ENCODE measurements at places on chromosomes 6 and 20. TPM values are rescaled to one million over a fixed set of nuclear protein-coding genes. Genes with fewer than 3 reads are reported as not detected.

DNA sequence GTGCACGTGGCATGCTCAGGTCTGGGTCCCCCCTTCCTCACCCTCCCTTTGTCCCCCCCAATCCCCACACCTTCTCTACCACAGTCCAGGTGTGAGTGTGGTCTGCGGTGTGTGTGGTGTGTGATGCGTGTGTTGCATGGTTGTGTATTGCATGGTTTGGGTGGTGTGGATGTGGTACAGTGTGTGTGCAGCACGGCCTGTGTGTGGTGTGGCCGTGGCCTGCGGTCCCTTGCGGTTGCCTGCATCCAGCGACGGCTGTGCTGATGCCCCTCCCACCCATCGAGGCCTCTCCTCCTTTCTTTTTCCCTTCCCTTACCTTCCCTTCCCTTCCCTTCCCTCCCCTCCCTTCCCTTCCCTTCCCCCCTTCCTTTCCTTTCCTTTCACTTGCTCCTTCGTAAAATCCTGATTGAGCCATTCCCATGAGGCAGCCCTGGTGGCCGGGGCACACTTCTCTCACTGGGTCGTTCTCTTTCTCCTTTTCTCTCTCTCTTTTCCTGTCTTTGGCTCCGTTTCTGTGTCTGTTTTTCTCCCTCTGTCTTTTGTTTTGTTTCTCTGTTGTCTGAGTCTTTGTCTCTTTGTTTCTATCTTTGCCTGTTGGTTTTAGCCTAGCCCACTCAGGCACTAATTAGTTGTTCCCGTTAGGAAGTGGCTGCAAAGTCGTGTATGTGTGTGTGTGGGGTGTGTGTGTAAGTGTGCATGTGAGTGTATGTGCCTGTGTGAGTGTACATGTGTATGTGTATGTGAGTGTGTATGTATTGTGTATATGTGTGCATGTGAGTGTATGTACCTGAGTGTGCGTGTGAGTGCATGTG, 65.7 kb downstream of the SRC start:
- DNase-seq = no peak
- no peaks in the 10 kb centered on the region for H3K36me3 ChIP-seq
- peaks cover 3% of the 10 kb centered on the region for H3K4me1 ChIP-seq
- H3K4me3 ChIP-seq = peak overlapping the region; percentile 46
- H3K27me3 ChIP-seq = peaks cover 21% of the 10 kb centered on the region

Gene MYH7B
- 0.56 TPM for total RNA-seq

Gene ID4
- 27.8 TPM for total RNA-seq

Gene LBP
- total RNA-seq = not detected

DNA sequence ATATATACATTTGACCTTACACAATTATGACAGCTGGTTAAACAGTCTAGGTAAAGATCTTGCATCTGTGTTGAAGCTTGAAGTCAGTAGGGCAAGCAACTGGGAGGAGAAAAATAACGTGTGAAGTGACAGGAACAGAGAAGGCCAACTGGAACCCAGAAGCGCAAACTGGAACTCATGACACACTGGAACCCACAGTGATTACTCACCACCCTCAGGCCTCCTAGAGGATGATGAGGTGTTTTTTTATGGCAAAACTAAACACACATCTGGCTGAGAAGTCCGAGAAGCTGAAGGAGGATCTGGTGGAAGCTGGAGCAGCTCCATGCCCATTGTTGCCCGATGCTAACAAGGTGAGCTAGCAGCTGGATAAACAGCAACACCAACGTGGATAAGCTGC, 108.1 kb downstream of the TMEM200A start:
- no peaks in the 10 kb centered on the region for H3K36me3 ChIP-seq
- H3K4me1 ChIP-seq = no peaks in the 10 kb centered on the region
- no peak overlapping the region for H3K4me3 ChIP-seq
- no peak overlapping the region for H3K27ac ChIP-seq
- no peaks in the 10 kb centered on the region for H3K27me3 ChIP-seq
- no peak for DNase-seq

DNA sequence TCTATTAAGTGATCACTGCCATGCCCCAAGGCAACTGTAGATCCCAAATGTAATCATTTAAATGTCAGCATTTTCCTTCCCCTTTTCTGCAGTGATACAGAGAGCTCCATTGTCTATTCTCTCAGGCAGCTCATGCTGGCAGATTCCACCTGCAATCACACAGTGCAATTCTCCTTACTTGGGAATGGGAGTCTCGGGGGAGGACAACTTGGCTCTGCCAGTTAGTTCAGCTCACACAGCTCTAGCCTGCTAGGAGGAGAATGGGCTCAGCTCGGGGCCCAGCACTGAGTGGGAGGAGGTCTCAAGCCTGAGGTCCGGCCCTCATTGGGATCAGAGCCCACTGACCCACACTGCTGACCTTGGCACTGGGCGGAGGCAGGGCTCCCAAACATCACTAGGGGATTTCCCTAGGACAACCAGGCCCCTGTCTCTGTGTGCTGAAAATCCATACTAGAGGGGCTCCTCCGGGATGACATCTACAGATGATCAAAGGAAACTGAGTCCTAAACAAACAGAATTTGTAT, 109.2 kb upstream of the ASF1A start:
- no peak overlapping the region for H3K27ac ChIP-seq
- no peak overlapping the region for H3K4me3 ChIP-seq
- no peaks in the 10 kb centered on the region for H3K27me3 ChIP-seq
- H3K36me3 ChIP-seq = no peaks in the 10 kb centered on the region
- DNase-seq = no peak
- H3K4me1 ChIP-seq = peaks cover 34% of the 10 kb centered on the region

DNA sequence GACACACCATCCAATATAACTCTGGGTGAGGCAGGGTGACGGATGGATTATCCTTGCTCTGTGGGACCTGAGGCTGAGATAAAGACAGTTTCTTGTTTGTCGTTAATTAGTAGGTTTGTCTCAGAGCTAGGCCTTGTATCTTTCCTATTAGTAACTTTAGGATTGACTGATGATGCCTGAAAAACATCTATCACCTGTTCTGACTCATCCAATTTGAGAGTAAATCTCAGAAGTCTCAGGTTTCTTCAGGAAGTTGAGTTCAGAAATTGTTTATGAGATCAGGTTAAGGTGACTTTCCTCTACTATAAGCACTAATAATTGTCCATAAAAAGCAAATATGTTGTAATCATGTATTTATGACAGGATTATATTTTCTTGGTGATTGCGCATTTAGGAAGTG, 129.5 kb upstream of the SUPT3H start:
- no peak for DNase-seq
- no peaks in the 10 kb centered on the region for H3K27me3 ChIP-seq
- H3K4me3 ChIP-seq = no peak overlapping the region
- H3K27ac ChIP-seq = no peak overlapping the region

Gene KCNQ5
- total RNA-seq = 0.35 TPM

GRCh38 chr6:130377915-130378314, 12.1 kb downstream of the TMEM200A start:
- H3K4me1 ChIP-seq = no peaks in the 10 kb centered on the region
- H3K4me3 ChIP-seq = no peak overlapping the region
- no peak overlapping the region for H3K27ac ChIP-seq
- no peaks in the 10 kb centered on the region for H3K36me3 ChIP-seq
- no peak for DNase-seq
- H3K27me3 ChIP-seq = no peaks in the 10 kb centered on the region

GRCh38 chr20:63172726-63173125, 43.2 kb downstream of the YTHDF1 start:
- no peaks in the 10 kb centered on the region for H3K36me3 ChIP-seq
- peaks cover 61% of the 10 kb centered on the region for H3K27me3 ChIP-seq
- DNase-seq = no peak
- H3K4me3 ChIP-seq = no peak overlapping the region
- peaks cover 9% of the 10 kb centered on the region for H3K4me1 ChIP-seq

DNA sequence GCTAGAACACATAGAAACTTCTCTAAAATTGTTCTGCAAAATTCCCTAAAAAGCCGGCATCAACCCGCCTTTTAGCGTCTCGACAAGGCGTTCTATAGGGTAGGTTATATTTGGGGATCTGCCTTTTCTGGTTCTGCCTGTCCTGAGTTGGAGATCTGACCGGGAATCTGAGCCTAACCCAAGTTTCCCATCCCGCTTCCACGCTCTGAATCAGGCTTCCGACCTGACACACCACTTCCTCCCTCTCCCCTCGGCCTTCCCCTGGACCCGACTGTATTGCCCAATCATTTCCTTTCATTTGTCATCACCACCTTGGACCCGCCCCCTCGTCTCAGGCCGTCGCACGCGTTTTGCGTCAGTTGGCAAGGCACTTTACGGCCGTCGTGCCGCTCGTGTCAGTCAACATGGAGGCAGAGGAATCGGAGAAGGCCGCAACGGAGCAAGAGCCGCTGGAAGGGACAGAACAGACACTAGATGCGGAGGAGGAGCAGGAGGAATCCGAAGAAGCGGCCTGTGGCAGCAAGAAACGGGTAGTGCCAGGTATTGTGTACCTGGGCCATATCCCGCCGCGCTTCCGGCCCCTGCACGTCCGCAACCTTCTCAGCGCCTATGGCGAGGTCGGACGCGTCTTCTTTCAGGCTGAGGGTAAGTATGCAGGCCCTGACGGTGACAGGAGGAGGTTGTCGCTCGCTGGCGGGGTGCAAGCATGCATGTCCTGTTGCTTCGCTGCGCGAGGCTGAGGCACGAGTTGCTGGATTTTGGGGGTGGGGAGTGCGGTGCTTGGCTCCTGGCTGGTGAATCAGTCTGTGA, at the start of gene ABT1:
Gene ABT1, plus strand, starts transcription at position 375 of the 810 bp plus-strand sequence. Its CDS starts 30 bp downstream, at position 405.
- peaks cover 20% of the 10 kb centered on the region for H3K27me3 ChIP-seq
- H3K4me1 ChIP-seq = peaks cover 19% of the 10 kb centered on the region
- peak within 1 kb of the TSS; percentile 91 for H3K4me3 ChIP-seq
- peaks cover 27% of the 10 kb centered on the region for H3K36me3 ChIP-seq

- H3K36me3 ChIP-seq = no peaks in the 10 kb centered on the region
- H3K4me1 ChIP-seq = no peaks in the 10 kb centered on the region
- H3K27ac ChIP-seq = no peak overlapping the region
- no peaks in the 10 kb centered on the region for H3K27me3 ChIP-seq
Measured at GRCh38 chr6:154682633-154683125, 50.5 kb upstream of the SCAF8 start.

GRCh38 chr6:34894693-34895092, 5.6 kb downstream of the ANKS1A start:
- peaks cover 30% of the 10 kb centered on the region for H3K4me1 ChIP-seq
- no peak overlapping the region for H3K27ac ChIP-seq
- H3K27me3 ChIP-seq = no peaks in the 10 kb centered on the region
- no peak for DNase-seq
- H3K36me3 ChIP-seq = no peaks in the 10 kb centered on the region
- H3K4me3 ChIP-seq = no peak overlapping the region

Gene EPHA7
- total RNA-seq = 0.86 TPM

Gene OPRM1
- total RNA-seq = not detected

DNA sequence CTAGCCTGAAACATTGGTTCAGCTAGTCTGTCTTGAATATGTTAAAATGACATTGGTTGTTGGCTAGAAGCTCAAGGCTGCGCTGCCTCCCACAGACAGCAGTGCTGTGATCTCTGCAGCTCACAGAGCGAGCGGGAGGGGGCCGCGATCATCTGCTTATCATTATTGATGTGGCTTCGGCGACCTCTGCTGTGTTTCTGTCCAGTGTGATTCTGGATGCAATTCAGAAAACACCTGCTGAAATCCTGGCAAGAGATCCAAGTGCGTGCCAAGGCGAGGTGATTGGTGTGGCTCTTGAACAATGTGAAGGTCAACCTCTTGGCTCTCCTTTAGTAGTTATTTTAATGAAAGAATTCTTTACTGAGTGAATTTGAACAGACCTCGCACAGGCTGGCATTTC, 142.3 kb upstream of the SASH1 start:
- no peak for DNase-seq
- H3K36me3 ChIP-seq = no peaks in the 10 kb centered on the region
- H3K27ac ChIP-seq = no peak overlapping the region
- no peaks in the 10 kb centered on the region for H3K27me3 ChIP-seq
- peaks cover 9% of the 10 kb centered on the region for H3K4me1 ChIP-seq

Gene LY6G6C
- total RNA-seq = not detected

DNA sequence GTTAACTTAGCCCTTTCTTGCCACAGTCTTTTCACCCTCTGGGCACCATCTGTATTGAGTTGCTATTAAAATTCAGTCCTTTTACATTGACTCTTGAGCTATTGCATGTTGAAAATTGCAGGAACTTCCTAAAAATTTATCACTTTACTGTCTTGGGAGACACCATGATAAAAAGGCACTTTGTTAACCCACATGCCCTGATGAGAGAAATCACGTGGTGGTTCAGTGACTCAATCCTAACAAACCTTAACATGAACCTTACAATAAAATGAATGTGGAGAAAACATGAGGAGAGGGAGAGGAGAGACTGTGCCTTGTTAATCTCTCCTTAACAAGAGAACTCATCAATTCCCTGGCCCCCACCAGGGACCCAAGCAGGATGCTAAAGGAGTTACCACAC, 30.8 kb downstream of the GSTA4 start:
- H3K27me3 ChIP-seq = no peaks in the 10 kb centered on the region
- no peaks in the 10 kb centered on the region for H3K4me1 ChIP-seq
- H3K36me3 ChIP-seq = no peaks in the 10 kb centered on the region
- H3K27ac ChIP-seq = no peak overlapping the region
- DNase-seq = no peak

Gene DDR1
- total RNA-seq = 80.9 TPM

GRCh38 chr6:158610319-158610968, 34.1 kb downstream of the DYNLT1 start:
- no peaks in the 10 kb centered on the region for H3K27me3 ChIP-seq
- peaks cover under 1% of the 10 kb centered on the region for H3K4me1 ChIP-seq
- no peak overlapping the region for H3K4me3 ChIP-seq
- DNase-seq = no peak

DNA sequence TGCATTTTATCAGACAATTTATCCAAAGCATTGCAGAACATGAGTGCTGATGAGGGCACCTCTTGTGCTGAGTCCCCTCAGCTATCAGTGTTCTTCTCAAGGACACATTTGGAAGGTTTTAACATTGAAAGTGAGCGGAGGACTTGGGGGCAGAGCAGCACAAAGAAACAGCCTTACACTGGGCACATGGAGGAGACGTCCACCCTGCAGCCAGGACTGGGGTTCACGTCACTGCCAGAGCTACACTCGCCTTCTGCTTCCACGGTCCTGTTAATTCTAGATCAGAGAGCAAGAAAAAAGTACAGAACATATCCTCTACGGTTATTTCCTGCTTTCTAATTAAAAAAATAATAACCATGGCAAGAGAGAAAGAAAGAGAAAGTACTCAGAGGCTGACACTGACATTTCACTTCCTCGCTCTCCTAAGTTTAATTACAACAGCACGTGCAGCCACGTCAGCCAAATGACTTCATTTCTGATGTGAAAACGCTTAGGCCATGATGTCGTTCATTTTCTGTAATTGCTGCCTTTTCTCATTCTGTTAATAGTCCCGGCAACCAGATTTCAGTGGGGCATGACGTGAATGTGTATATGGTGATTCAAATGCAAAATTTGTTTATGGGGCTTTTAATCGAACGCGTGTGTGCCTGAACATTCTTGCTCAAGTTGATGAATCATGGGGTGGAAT, 5.1 kb downstream of the PRND start:
- H3K4me1 ChIP-seq = peaks cover 8% of the 10 kb centered on the region
- H3K27ac ChIP-seq = no peak overlapping the region
- no peaks in the 10 kb centered on the region for H3K27me3 ChIP-seq
- H3K36me3 ChIP-seq = no peaks in the 10 kb centered on the region
- no peak for DNase-seq
- peak overlapping the region; percentile 22 for H3K4me3 ChIP-seq

- no peak for DNase-seq
- peaks cover 42% of the 10 kb centered on the region for H3K36me3 ChIP-seq
- H3K27me3 ChIP-seq = no peaks in the 10 kb centered on the region
- peak overlapping the region; percentile 18 for H3K27ac ChIP-seq
- peaks cover 56% of the 10 kb centered on the region for H3K4me1 ChIP-seq
- H3K4me3 ChIP-seq = no peak overlapping the region
Measured at GRCh38 chr6:132499757-132500156, 13.2 kb downstream of the STX7 start.

- no peak overlapping the region for H3K4me3 ChIP-seq
- no peaks in the 10 kb centered on the region for H3K4me1 ChIP-seq
- no peak overlapping the region for H3K27ac ChIP-seq
- no peak for DNase-seq
Measured at GRCh38 chr20:19478320-19478895, 266.0 kb downstream of the SLC24A3 start.

Data from lower lobe of right lung (tissue), 2 donors.